C1 segment of cervical spinal cord (tissue), 14 donors: ENCODE measurements at places on chromosomes 16 and 17.
A peak's percentile ranks its signal among the peaks of the same experiment; 100 is the strongest.

DNA sequence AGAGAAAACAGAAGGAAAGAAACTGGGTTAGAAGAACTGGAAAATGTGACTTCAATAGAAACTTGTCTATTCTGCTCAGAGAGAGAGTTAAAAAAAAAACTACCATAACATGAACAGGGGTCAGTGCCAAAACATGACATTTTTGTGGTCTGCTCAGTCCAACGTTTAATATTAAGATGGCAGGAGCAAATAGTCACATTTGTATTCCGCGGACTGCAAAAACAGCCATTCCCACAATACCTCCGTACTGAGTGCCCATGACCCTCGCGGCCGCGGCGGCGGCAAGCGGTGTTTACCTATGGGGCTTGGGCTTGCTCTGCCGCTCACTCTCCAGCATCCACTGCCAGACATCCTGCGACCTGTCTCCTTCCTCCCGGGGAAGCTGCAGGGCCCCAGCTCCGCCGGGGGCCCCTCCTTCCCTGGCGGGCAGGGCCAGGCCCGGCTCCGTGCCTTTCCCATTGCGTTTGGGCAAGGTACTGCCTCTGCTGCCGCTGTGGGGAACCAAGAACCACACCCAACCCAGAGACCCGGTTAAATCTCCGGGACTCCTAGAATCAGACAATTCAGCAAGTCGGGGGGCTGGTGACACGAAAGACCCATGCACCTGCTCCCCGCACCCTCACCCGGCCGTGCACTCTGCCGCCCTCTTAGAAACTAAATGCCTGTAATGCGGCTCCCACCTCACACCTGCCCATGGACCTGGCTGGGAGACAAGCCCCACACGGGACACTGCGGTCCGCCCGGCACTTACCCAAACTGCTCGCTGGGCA, 24.7 kb downstream of the AXIN2 start:
- no peak for DNase-seq

DNA sequence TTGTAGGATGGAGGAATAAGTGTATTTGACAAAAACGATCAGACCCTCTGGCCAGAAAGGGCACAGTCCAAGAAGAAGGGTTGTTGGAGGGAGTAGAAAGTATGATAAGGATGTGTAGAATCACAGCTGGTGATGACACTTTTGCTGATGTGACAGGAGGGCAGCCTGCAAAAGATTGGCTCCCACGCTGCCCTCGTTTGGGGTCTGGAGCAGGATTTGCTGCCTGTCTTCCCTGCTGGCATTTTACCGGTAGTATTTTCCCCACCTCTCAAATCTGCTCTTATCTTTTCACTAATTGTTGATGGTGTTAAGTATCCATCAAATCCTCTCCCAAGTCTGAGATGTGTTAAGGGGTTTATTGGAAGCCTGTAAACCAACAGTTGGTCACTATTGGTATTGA, 208.8 kb downstream of the CCDC182 start:
- DNase-seq = no peak

DNA sequence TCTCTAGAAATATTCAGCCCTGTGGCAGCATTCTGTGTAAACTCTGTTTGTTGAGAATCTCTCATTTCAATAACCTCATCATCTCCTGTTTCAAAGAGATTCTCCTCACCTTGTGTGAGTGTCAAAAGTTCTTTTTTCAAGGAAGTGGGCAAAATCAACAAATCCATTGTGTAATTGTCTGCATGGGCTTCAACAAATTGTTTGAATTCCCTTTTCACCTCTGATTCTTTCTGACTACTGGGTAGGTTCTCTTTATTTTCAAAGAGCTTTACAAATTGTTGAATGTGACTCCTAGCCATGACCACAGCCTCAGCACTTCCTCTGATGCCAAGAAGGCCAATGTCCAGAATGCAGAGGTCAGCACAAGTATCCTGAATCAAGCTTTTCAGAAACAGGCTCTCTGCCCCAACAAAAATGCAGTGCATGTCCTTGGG, 48.0 kb downstream of the N4BP1 start:
- DNase-seq = no peak

DNA sequence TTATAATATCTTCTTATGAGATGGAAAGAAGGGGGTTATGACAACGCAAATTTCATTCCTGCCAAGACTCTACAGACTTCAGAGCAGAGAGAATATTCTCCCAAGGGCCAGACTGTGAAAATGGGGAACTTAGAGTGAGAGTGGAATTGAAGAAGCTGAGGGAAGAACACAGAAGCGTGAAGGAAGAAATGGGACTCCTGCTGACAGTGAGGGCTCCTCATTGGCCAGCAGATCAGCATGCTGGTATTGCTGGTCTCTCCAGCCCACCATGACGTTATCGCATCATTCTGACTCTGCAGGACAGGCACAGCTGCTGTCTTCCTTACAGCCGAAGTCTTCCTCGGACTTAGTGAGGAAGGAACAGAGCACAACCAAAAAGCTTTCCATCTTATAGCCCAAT, 24.3 kb downstream of the CCL4 start:
- no peak for DNase-seq

- DNase-seq = no peak
These were observed 84.6 kb downstream of the USP31 start for GRCh38 chr16:23064639-23065038.

DNA sequence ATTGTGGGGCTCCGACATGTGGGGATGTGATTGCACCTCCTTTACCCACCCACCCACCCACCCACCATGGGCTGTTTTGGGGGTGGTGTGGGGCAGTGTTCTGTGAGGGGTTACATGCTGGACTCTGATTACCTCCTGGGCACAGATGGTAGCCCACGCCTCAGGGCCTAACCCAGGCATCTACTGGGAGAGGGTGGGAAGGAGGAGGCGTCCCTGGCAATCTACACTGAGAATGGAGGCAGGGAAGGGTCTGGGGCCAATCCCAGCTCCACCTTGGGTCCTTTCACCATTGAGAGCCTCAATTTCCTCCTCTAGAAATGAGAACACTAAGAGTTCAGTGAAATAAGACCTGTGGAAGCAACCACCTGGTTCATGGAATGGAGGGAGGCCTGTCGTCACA, 11.7 kb upstream of the DOK4 start:
- DNase-seq = no peak

- DNase-seq = no peak
These were observed 1.4 kb downstream of the GIT1 start for GRCh38 chr17:29588017-29588561.

- DNase-seq = no peak
These were observed 176.3 kb downstream of the RPTOR start for GRCh38 chr17:80720610-80721577.

- DNase-seq = no peak
These were observed 26.9 kb downstream of the DNAH2 start for GRCh38 chr17:7744416-7744815.

DNA sequence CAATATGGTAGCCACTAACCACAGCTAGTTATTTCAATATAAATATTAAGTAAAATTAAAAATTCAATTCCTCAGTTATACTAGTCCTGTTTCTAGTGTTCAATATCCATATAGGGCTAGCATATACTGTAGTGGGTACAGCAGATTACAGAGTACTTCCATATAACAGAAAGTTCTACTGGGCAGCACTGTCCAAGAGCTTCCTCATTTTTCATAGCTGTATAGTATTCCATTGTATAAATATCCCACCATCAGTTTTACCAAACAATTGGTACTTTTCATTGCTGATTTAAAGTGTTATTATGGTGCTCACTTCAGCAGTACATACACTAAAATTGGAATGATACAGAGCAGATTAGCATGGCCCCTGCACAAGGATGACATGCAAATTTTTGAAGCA, 20.4 kb downstream of the ACSM3 start:
- no peak for DNase-seq

DNA sequence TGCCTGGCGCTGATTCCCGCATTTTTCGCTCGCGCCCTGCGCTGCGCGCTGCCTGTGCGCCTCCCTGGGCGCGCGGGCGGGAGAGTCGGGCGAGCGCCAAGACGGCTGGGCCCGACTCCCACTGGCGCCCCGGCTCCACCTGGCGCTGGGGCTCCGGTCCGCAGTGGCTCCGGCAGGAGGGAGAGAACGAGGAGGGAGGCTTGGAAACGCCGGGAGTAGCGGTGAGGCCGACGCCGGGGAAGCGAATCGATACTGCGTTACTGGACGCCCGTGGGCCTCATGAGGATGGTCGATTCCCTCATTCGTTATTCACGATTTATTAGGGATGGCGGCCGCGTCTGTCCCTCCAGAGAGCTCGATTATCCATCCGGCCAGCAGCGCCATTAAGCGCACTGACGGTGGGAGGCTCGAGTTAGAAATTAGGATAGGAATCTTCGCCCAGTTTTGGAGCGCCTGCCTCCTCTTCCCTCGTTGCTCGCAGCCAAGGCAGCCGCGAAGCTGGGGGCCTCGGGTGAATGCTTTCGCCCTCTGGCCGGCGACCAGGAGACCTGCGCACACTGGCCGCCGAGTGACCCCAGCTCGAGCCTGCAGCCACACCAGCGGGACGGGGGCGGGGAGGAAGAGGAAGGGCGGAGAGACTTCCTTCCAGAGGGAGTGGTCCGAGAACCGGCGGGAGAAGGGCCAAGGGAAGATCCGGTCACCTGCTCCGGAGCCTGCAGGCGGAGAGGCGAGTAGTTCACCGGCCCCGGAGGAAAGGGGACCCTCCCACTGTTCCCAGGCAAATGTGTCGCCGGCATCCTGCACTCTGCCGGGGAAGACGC, 1.3 kb upstream of the PCGF2 start:
- no peak for DNase-seq

DNA sequence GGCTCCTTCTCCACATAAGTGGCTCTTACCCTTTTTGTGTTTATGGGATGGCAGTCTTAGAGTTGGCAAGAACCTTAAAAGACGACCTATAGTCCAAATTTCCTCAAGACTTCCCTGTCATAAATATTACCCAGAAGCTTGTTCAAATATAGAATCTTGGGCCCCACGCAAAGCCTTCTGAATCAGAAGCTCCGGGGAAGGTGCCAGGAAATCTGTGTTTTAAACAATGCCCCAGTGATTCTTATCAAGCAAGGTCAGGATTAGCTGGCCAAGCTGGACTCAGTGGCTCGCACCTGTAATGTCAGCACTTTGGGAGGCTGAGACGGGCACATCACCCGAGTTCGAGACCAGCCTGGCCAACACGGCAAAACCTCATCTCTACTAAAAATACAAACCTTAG, 85.7 kb downstream of the TIMM22 start:
- no peak for DNase-seq

GRCh38 chr17:7943291-7943690, 11.3 kb downstream of the CNTROB start:
- no peak for DNase-seq

- peak; percentile 30 for DNase-seq
These were observed 7.1 kb upstream of the IL32 start for GRCh38 chr16:3058139-3059030.

- DNase-seq = no peak
These were observed 39.8 kb downstream of the C17orf67 start for GRCh38 chr17:56793957-56794356.

DNA sequence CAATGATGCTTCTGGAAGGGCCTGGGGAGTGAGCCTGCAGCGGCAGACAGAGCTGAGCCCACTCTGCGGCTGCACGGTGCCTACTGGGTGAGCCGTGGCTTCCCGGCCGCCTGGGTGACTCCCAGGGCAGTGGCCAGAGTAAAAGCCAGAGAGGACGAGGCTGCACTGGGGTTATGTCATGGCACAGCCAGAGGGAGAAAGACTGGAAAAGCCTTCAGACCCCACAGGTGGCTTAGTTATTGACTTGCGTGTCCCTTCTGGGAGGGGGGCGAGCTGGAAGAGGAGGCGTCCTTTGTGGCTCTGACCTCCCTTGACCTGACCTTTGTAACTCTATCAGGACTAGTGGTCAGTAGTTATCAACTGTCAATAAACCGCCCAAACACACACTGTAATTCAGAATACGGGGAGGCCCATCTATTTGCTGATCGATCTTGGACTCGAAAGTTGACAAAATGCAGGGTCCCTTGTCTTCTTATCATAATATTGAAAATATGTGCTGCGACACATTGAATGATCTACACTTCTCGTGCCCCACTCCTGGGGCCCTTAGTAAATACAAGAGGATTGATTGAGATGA, 385.9 kb upstream of the ZFHX3 start:
- no peak for DNase-seq

GRCh38 chr17:74567397-74567796, at the start of gene CD300H:
Gene CD300H (minus strand): TSS chr17:74567509.
- DNase-seq = no peak

DNA sequence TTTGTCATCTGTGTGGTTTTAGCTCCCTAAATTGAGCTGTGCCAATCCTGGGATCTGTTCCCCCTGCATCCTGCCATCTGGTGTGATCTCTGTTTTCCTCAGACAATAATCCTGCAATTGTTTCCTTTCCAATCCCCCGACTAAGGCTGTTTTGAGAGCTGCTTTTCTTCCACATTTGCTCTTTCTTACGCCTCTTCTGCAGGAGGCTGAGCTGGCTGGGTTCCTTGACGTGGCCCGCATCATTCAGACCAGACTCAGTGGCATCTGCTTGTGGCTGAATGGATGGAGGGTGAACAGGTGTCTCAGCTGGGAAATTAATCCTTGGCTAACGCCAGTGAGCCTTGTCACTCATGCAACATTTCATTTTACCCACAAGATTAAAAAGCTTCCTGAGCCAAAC, 9.8 kb upstream of the MED9 start:
- no peak for DNase-seq

DNA sequence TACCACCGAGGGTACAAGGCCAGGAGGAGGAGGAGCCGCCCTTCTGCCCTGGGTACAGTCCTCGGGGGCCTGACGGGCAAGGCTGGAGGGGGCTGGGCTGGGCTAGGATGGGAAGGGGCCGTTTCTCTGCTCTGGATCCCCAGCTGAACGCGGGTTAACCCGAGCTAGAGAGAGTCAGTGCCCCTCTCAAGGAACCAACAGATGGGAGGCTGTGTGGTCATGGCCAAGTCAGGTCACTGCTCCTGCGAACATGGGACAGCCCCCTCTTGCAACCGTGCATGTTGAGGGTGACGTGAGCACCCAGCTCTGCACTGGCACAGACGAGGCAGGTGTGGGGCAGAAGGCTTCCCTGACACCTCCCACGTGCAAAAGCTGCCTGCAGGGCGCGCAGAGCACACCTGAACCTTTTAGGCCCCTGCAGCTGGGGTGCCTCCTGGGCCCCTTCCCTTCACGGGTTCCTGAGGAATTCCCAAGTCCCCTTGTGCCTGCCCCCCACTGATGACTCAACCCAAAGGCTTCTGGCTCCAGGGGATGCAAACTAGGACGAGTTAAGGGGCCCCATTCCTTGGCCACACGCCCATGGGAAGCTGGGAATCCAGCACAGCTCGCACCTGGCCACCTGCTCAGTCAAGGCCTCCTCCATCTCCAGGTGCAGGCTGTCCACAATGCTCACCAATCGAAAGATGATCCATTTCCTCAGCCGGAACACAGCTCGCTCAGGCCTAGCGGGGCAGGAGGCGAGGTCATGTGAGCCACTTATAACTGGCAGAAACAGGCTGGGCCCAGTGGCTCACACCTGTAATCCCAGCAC, 6.3 kb downstream of the MYBBP1A start:
- no peak for DNase-seq

GRCh38 chr17:73379826-73380225, 68.0 kb upstream of the CDC42EP4 start:
- DNase-seq = no peak

- no peak for DNase-seq
These were observed 16.7 kb upstream of the ERN2 start for GRCh38 chr16:23729503-23730424.
